ENCODE measurements at places on chromosomes 4 and X.

- no peak for DNase-seq
Observed at GRCh38 chrX:12443534-12444098, 305.3 kb downstream of the FRMPD4 start.

DNA sequence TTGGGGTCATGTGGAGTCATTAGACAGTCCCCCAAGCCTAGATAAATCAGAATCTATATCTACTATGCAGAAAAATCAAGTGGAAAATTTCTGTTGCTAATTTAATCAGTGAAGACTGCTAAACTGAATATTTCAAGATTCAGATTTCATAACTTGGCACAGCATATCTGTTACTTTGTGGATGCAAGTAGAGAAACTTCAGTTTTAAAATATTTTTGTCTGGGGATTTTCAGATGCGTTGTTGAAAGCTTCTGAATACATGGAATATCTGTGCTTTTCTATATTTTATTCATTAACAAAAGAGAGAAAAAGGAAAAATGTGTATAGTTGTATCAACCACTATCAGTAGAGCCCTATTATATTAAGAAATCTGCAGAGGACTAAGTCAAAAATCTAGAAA lies 4.4 kb downstream of the FGF5 start:
- no peak for DNase-seq

DNA sequence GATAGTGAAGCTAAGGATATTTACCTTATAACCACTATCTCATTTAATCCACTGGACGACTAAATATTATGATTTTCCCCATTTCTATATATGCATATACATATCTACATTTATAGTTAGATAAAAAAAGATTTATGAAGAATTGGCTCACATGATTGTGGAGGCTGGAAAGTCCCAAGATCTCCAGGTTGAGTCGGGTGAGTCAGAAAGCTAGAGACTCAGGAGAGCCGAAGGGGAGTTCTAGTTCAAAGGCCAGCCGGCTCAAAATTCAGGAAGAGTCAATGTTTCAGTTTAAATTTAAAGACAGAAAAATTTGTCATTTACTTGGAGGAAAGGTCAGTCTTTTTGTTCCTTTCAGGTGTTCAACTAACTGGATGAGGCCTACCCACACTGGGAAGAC lies 158.2 kb upstream of the CPEB2 start:
- DNase-seq: no peak

DNA sequence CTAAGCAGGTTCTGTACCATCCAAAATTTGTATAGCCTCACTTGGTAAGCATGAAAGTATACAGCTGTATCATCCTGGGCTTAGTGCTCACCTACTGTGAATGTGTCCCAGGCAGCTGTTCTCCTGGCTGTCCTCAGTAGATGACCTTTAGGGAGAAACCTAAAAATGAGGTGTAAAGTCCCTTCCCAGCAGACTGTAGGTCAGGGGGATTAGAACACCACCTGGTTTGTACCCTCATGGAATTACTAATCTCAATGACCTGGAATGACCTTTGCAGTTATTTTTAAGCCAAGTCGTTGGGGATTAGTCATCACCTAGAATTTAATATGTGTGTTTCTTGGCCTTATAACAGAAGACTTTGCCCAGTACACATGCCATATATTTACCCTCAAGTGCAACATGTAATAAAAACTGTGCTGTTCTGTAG lies 39.1 kb upstream of the MBTPS2 start:
- peak; percentile 4 for DNase-seq

GRCh38 chr4:147768113-147768512 lies 36.2 kb downstream of the ARHGAP10 start:
- peak; percentile 87 for DNase-seq

GRCh38 chr4:100848841-100849240 lies 331.0 kb upstream of the EMCN start:
- DNase-seq: no peak
